Heart left ventricle (tissue), 16 donors: ENCODE measurements at places on chromosomes 6 and 20.

- no peak for DNase-seq
Observed at GRCh38 chr6:96032661-96033060, 16.9 kb downstream of the FUT9 start.

DNA sequence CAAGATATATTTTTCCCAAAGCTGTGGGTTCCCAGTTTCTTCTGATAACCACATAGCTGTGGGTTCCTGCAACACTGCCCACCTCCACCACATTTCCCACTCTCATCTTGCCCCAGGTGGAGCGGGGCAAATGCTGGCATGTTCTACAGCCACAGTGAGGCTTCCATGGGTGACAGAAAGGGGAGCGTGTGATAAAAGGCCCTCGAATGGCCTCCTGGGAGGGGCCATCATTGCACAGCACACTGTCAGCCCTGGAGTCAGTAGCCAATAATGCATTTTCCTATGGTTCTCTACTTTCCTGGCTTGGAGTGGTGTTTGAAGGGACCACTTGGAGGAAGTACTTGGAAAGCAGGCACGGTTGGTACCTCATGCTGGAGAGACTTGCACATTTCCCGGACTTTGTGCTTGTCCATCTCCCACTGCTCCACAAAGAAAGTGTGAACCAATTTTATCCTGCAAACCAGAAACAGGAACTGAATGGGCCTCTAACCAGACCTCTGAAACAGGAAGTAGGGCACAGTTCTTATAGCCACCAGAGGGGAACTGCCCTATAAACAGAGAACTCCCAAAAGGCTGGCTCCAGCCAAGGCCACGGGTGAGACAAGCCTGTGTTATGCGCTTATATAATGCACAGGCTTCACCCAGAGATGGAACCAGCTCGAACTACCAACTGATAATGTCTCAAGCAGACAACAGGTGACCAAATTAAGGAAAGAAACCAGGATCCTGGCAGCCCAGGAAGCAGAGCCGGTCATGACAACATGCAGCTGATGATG, 8.6 kb downstream of the MAP3K5 start:
- peak; percentile 43 for DNase-seq

- no peak for DNase-seq
Observed at GRCh38 chr6:169487579-169488436, 214.0 kb downstream of the WDR27 start.

DNA sequence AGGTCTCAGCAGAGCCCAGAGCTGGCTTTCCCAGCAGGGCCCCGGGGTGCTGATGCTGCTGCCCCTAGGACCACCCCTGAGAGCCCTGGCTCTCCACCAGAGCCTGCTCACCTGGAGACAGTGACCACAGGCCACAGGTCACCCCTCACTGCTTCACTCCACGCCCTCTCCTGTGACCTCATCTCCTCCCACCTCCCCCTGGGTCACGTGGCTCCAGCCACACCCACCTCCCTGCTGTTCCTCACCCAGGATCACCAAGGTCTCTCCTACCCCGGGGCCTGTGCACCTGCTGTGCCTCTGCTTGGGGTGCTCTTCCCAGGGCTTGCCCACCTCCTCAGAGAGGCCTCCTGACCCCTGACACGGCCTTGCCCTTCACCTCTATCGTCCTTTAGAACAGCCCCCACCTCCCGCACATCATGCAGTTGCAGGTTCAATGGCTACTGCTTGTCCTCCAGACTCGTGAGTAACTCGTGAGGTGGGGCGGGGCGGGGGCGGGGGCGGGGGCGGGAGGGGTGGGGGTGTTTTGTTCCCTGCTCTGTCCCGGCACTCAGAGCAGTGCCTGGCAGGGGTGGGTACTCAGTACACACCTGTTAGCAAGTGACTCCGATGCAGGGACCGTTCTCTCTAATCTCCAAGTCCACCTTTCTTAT, 468.0 kb downstream of the PREX1 start:
- DNase-seq = no peak

DNA sequence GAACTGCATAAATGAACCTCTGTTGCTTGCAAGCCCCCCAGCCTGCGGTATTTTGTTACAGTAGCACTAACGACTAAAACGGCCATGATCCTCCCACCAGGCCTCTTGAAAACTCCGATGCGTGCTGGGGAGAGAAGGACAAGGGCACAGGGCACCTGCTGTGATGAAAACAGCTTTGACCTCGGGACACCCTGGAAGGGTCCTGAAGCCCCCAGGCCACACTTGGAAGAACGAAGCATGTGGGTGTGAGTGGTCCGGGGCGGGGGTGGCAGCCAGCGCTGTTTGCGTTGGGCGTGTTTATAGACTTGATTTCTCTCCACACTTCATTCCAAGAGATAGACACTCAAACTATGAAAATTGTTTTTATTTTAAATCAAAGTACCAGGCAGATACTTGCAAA, 13.2 kb upstream of the HELZ2 start:
- DNase-seq = no peak

- DNase-seq = no peak
Observed at GRCh38 chr20:56511926-56512325, 12.6 kb upstream of the FAM209A start.

- DNase-seq = no peak
Observed at GRCh38 chr6:150334790-150335783, 33.7 kb upstream of the IYD start.

GRCh38 chr6:125793863-125794262, 3.1 kb downstream of the NCOA7 start:
- no peak for DNase-seq

DNA sequence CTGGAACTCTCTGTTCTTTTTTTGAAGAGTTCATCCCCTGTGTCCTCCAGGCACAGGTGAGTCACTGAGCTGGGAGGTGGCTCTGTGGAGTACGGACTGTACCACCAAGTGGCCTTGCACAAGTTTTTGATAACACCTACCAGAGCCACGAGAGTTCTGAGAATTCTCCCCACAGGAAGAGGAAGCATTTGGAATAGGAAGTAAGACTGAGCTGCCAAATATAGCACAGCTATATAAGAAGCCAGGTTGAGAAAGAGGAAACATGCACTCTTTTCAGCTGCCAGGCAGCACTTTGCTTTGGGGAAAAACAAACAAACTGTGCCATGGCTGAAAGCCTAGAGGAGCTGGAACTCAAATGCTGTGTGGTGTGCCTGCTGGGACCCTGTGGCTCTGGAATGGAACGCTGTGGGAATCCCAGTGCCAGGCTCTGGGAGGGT, 70.8 kb upstream of the RIPOR2 start:
- no peak for DNase-seq

DNA sequence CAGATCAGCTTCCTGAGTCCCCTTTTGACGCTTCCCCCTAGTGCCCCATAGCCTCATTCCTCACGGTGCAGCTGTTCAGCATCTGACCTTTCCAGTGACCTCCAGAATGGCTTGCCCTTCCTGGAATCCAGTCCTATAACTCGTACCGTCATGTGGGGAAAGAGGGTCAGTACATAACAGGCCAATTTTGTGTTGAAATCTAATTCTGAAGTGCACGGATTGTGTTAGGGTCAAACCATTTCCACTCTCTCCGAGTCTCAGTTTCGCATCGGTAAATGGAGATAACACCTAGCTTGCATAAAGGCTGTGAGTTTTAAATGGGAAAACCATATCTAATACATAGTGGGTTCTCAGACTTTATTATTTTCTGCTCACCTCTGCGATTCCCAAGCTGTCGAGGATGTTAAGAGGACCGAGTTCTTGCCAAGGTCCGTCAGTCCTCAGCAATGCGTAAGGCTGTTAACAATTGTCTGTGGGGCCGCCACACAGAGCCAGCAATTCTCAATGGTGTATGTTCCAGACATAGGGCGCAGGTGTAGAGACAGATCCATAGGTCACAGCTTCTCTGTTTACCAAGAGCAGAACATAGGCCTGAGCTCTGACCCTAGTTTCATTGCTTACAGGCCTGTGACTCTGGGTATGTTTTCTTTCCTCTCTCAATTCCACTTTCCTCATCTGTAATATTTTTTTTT, 45.5 kb upstream of the CCR6 start:
- no peak for DNase-seq

DNA sequence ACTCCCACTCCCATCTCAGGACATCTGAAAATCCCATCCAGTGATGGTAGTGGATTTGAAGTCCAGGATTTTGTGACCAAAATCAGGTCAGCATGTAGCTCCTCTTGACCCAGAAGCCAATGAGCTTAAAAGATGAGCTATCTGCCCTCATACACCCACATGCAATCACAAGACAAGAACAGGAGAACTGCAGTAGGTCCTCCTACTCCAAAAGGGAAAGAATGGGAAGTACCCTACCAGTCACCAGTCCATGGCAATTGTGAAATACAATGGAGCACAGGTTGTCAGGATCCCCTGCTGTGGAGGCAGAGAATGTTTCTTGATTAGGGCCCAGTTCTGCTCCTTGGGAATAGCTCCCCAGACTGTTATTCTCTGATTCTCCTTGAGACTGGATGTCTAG, 347.3 kb upstream of the CNR1 start:
- no peak for DNase-seq

GRCh38 chr6:98787961-98788360, 46.4 kb upstream of the POU3F2 start:
- no peak for DNase-seq

GRCh38 chr20:19945732-19946670, 71.2 kb upstream of the NAA20 start:
- DNase-seq = peak; percentile 50

- no peak for DNase-seq
Observed at GRCh38 chr6:158388727-158389126, 76.5 kb downstream of the TULP4 start.

- DNase-seq = no peak
Observed at GRCh38 chr6:113219783-113220182, 637.4 kb upstream of the MARCKS start.

GRCh38 chr6:170575250-170575649, 9.2 kb downstream of the PDCD2 start:
- no peak for DNase-seq

GRCh38 chr20:14950633-14951032, 613.2 kb upstream of the FLRT3 start:
- no peak for DNase-seq

DNA sequence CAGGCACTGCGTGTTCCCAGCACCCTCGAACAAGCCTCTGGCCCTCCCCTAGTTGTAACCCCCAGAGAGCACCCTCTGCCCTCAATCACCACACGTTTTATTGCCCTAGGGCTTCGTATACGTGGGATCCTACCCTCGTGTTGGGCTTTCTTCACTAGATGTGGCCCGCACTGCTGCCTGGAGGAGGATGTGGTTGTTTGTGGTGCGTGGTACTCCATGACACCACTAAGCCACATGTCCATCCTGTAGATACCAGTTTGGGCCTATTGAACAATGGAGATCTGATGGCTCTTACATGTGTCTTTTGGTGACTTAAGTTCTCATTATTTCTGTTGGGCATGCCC, 17.0 kb downstream of the SLC2A4RG start:
- no peak for DNase-seq

- DNase-seq = no peak
Observed at GRCh38 chr6:142421285-142422117, 119.7 kb downstream of the ADGRG6 start.

- no peak for DNase-seq
Observed at GRCh38 chr20:38345643-38346042, 639 bp upstream of the LBP start.

DNA sequence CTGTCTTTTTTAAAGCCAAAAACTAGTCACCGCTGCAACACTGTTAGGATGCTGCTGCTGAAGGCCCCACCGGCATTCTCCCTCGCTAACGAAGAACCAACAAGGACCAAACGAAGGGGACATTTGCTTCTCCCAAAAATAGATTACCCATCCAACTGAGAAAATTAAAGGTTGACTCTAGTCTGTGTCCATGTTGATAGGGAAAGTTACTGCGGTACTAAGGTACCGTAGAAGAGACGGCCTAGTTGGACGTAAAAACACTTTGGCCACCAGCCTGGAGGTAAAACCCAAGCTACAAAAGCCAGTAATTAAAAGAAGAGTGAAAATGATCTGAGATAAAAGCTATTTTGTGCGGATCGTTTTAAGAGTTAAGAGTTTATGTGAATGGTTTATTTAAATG, 11.8 kb upstream of the FOXF2 start:
- no peak for DNase-seq

DNA sequence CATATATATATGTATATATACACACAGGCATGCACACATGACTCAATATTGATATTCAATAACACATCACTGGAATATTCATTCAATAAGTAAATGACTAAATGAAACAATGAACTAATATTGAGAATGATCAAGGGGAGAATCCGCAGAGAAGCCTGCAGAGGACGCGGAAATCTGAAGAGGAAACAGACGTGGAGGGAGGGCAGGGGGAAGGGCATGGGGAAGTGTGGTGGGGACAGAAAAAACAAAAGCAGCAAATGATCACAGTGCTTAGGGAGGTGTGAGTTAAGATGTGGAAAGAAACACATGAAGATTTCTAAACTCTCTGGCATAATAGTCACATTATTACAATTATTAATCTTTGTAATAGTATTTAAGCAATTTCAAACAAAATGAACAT, 14.5 kb downstream of the PERP start:
- DNase-seq = no peak

DNA sequence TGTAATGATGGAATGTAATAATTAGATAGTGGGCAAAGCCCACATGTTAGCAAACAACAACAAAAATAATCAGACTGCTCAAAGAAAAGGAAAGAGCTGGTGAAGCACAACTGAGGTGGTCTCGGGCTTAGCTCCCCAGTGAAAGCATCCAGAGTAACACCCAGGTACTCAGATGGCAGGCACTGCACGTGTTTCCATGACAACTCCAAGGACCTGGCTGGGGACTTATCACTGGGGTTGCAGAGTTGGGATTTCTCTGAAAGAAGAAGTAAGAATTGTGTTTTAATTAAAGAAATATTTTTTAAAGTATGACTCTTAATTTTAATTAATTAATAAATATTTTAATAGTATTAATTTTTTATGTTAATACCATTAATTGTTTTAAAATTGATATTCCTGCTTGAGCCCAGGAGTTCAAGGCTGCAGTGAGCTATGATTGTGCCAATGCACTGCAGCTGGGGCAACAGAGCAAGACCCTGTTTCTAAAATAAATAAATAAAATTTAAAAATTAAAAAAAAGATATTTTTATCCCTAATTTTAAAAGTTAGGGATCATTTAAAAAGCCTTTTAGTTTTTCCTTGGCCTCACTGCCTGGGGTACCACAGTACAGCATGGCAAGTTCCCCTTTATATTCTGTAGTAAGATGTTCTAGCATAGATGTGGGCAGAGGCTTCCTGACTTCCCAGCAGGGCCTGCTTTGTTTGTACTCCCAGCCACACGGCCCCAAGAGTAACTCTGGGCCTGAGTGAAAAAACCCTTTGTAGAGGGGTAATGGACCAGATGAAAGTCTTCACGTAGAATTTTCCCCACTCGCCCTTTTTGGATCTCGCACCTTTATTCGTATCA, 42.2 kb upstream of the UST start:
- no peak for DNase-seq

- DNase-seq = no peak
Observed at GRCh38 chr6:1052262-1052661, 259.6 kb upstream of the FOXQ1 start.

DNA sequence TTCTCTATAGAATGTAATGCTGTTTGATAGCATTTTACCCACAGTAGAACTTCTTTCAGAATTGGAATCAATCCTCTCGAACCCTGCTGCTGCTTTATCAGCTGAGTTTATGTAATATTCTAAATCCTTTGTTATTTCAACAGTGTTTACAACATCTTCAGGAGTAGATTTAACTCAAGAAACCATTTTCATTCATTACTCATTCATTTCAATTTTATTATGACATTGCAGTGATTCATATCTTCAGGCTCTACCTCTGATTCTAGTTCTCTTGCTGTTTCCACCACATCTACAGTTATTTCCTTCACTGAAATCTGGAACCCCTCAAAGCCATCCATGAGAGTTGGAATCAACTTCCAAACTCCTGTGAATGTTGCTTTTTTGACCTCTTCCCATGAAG, 93.7 kb downstream of the ZFAND3 start:
- DNase-seq = no peak
